ENCODE measurements at places on chromosomes 6 and 20.
A peak's percentile ranks its signal among the peaks of the same experiment; 100 is the strongest.

GRCh38 chr20:56350842-56351241 lies 7.9 kb upstream of the FAM210B start:
- DNase-seq = no peak

- DNase-seq = no peak
These were observed 8.8 kb upstream of the BTN3A3 start for GRCh38 chr6:26431258-26432172.

- DNase-seq = no peak
These were observed 150.1 kb downstream of the ELOVL4 start for GRCh38 chr6:79797163-79797764.

- no peak for DNase-seq
These were observed 143.5 kb upstream of the MOCS1 start for GRCh38 chr6:40077736-40078135.

DNA sequence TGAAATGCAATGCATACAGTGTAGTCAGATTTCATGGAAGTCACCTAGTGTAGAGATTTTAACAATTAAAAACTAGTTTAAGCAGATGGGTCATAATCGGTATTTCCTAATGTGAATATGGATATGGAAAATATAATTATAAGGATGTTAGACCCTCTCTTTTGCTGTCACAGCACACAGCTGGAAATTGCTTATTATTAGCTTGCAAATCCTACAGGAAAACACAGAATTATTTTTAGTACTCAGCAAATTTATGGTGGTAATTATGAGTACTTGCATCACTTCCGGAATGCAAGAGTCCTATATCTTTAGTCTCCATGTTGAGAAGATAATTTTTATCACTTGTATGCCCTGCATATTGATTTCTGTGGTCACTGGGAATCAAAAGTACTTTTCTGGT lies 993.6 kb downstream of the KIF16B start:
- no peak for DNase-seq

- DNase-seq = no peak
These were observed 89.9 kb upstream of the PTCHD4 start for GRCh38 chr6:48200869-48201390.

DNA sequence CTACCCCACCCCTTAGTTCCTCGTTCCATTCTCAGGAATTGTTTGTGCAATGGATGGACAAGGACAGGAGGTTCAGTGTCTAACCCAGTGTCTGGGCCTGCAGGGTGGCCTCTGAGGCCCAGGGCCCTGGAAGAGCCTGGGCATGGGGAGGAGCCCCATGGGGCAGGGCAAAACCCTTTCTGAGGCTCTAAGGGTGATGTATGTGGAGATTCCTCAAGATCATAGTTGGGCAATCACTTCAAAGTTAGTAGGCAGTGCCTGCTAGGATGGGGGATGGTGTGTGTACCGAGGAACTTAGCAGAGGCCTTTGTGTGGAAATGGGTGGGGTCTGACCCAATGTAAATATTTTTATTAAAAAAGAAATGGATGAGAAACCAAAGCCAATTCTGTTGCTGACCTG lies 6.7 kb upstream of the C2 start:
- peak; percentile 65 for DNase-seq

- DNase-seq = no peak
These were observed 598.5 kb upstream of the IRAK1BP1 start for GRCh38 chr6:78268591-78269452.

GRCh38 chr6:83853178-83854000 lies at the start of gene RIPPLY2:
RIPPLY2 (plus strand) TSS chr6:83853360; CDS start chr6:83853417, 57 bp downstream.
- peak; percentile 71 for DNase-seq

DNA sequence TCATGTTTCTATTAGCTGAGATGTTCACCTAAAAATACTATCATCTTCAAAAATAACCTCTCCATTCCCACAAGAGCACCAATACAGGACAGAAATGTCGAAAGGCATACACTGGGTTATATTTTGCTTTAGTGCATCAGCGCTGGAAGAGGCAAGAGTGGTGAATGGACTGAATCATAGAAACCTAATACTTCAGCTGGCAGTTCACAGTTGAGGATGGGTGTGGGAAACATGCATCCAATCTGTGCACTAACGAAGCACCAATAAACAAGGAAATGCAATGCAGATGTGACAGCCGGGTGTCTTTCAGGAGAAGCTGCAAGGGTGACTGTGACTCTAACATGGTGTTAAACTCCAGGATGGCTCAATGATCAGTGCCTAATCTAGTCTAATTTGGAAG lies 365.8 kb downstream of the ESR1 start:
- no peak for DNase-seq

DNA sequence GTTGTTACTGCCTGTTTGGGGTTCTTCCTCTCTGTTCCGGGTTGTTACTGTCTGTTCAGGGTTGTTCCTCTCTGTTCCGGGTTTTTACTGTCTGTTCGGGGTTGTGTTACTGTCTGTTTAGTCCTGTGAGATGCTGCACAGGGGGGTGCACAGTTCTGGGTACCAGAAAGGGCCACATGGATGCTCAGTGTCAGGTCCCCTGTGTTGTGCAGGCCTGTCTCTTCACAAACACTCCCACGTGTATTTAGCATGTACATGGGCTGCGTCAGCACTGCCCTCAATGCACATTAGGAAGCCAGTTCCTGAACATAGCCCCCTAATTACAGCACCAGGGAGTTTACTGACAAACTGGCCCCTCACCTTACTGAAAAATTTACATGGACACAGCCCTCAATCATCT lies 118.5 kb downstream of the DLL1 start:
- no peak for DNase-seq

- DNase-seq = no peak
These were observed 1.5 kb downstream of the ZCCHC3 start for GRCh38 chr20:298776-299391.

- DNase-seq = no peak
These were observed 91.3 kb upstream of the THEMIS start for GRCh38 chr6:127992144-127992543.

DNA sequence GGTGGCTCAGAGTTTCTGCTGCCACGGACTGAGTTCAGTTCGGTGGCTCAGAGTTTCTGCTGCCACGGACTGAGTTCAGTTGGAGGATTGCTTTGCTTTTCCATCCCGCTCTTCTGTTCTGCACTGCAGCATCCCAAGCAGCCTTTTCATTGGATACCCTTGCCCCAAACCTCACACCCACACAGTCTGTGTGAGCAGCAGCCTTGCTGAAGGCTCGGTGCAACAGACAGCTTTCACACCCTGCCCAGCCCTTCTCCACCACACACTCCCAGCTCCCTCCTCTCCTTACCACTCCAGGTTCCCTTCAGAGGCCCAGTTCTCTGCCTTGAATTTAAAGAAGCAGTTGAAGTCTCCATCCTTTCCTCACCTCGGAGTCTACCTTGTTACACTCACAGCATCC lies 52.5 kb upstream of the CHD6 start:
- no peak for DNase-seq

DNA sequence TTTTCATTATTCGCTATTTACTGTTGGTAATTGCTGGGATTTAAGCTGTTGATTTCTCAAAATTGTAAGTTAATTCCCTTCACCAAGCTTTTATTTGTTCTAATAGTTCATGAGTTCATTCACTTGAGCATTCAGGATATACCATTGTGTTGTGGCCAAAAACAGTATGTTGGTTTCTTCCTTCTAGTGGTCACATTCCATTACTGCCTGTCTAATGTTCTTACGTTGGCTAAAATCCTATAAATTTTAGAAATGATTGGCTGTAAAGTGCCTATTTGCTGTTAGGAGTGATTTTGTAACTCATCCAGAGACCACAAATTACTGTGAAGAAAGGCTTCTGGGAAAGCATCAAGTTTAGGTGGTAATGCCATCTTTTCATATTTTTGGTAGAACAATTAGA lies 76.3 kb downstream of the FARS2 start:
- DNase-seq = no peak

DNA sequence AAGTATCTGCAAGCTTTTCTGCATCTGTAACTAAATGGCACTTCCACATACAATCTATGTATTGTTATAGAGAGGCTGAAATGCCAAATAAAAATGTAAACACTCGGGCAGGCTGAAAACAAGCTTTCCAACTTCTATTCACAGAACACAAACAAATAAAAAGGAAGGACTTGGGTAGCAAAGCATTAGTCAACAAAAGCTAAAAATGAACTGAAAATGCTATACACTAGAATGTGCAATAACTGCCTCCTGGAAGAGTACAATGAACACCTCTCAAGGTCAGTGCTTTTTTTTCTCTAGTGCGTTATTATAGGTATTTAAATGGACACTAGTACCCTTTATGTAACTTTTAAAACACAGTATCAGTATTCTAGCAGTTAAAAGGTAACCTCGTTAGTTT lies 31.4 kb downstream of the STK38 start:
- DNase-seq = no peak

GRCh38 chr20:15570156-15570555 lies 1003.1 kb downstream of the KIF16B start:
- no peak for DNase-seq

DNA sequence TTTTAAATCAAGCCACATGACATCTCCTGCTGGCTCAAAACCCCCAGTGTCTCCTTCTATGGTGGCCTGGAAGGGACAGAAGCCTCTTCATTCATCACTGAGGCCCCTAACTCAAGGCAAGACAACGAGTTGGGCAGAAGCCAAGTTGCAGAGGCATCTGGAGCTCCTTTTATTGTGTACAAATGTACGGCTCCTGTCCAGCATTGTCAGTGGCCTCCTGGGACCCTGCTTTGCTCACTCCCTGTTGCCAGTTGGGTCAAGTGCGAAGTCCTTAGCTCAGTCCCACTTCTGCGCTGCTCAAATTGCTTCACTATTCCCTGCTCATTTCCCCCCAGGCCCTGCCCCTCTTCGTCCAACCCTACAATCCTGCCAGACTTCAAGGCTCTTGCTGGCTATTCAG lies 181.2 kb upstream of the PMEPA1 start:
- DNase-seq = no peak

- DNase-seq = peak; percentile 78
These were observed 86.2 kb downstream of the VEGFA start for GRCh38 chr6:43856005-43856765.

GRCh38 chr6:47290124-47290834 lies 19.4 kb downstream of the TNFRSF21 start:
- no peak for DNase-seq

GRCh38 chr20:45917790-45918141 lies 5.8 kb upstream of the PLTP start:
- DNase-seq = peak; percentile 83

DNA sequence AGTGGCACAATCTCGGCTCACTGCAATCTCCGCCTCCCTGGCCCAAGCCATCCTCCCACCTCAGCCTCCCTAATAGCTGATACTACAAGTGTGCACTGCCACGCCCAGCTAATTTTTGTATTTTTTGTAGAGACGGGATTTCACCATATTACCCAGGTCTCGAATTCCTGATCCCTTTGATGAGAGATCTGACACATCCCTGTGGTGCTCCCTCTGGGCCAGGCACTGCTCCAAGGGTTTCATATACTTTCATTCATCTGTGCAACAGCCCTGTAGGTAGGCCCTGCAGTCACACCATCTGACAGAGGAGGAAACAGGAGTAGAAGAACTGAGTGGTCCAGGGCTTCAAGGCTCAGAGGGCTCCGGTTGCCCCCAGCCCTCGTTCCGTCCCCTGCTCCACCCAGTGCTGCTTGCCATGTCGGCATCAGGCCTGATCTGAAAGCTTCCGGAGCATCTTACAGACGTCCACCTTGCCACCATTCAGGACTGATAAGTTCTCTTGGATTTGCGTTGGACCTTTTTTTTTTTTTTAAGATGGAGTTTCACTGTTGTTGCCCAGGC lies 3.3 kb downstream of the ZGPAT start:
- no peak for DNase-seq

- peak; percentile 39 for DNase-seq
These were observed 59.6 kb downstream of the TIAM2 start for GRCh38 chr6:155054491-155055250.

DNA sequence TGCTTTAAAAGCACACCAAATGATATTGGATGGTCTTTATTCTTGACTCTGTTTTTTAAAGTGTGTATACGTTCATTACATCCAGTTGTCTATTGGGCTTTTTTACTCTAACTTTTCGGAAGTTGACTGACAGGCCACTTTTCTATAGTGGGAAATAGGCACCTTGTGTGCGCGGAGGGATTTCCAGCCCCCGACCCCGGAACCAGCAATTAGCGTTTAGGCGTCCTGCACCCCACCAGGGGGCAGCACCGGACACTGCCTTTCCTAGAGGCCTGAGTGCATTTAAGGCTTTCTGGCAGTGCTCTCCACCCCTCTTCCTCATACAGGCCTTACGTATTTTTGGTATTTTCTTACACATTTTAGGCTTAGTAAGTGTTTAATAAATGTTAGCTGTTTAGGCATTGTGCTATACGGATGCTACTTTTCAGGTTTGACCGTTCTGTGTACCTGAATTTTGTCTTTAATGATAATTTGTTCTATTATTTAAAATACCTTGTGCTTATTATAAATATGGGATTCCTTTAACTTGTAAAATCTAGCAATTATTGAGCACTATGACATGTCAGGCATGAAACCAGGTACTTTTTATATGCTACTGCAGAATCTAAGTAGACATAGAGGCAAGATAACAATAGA lies 231.8 kb downstream of the BCKDHB start:
- peak; percentile 86 for DNase-seq

Measured in stomach (tissue), 19 donors.